ENCODE measurements at places on chromosomes 2 and 18.

DNA sequence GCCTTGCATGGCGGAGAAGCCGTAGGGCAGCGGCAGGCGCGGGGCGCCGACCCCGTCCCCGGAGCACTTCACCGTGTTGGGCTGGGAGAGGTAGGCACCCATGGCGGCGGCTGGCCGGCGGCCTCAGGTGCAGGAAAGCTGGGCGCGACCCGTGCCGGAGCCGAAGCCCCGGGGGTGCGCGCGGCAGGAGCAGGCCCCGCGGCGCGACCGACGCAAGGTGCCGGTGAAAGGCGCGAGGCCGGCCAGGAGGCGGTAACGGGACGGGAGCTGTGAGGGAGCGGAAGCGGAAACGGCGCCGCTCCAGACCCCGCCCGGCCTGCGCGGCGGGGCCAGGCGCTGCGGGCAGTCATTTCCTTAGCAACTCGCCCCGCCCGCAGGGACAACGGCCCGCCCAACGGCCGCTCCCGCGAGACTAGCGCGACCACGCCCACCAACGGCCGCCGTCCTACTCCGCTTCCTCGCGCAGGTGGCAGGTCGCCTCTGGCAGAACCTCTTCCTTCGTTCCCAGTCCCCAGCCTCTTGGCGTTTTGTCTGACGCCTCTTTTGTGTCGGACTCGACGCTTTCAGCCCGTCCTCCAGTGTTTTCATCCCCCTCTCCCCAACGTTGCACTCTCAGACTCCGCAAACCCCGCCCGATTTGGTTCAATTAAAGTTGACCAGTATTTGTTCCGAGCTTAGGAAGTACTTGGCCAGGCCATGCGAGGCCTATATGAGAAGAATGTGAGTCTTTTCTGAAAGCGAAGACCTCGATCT, at the start of gene PPM1G:
PPM1G (minus strand) TSS at position 271 of the 753 bp plus-strand sequence; CDS start at position 102, 169 bp downstream.
- peak; percentile 99 for DNase-seq

DNA sequence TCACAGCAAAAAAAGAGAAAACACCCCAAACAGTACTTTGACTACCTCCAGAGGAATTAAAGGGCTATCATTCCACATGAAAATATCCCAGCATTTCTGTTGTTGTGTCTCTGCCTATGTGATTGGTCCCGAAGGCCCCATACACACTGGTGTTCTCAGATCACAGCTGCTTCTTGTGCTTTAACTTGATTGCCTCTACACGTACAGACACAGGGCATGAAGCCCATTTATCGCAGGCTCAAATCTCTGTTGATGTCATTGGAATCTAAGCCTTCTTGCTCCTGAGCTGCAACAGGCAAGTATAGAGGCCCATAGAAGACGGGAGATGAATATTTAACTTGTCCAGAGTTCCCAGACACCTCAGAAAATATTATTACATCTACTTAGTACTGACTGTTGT, 405.2 kb downstream of the NCKAP5 start:
- DNase-seq, result no peak

DNA sequence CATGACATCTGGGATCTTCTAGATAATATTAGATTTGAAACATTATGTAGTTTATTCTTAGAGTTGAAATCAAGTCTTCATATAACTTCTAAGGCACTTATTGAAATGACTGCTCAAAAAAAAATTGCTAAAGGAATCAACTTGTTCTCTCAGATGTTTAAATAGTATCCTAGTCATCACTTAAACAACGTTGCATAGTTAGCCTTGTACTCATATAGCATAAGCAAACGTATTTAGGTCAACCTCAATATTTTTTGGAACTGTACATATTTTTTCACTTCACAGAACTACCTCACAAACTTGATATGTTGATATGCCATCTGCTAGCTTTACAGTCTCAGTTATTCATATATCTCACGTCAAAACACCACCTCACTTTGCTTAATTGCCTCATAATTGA, 47.1 kb upstream of the CREB1 start:
- DNase-seq, result no peak

GRCh38 chr2:112639936-112640335, 5.8 kb upstream of the SLC20A1 start:
- DNase-seq, result no peak

- DNase-seq, result no peak
Measured at GRCh38 chr2:21070341-21071257, 26.7 kb upstream of the APOB start.

DNA sequence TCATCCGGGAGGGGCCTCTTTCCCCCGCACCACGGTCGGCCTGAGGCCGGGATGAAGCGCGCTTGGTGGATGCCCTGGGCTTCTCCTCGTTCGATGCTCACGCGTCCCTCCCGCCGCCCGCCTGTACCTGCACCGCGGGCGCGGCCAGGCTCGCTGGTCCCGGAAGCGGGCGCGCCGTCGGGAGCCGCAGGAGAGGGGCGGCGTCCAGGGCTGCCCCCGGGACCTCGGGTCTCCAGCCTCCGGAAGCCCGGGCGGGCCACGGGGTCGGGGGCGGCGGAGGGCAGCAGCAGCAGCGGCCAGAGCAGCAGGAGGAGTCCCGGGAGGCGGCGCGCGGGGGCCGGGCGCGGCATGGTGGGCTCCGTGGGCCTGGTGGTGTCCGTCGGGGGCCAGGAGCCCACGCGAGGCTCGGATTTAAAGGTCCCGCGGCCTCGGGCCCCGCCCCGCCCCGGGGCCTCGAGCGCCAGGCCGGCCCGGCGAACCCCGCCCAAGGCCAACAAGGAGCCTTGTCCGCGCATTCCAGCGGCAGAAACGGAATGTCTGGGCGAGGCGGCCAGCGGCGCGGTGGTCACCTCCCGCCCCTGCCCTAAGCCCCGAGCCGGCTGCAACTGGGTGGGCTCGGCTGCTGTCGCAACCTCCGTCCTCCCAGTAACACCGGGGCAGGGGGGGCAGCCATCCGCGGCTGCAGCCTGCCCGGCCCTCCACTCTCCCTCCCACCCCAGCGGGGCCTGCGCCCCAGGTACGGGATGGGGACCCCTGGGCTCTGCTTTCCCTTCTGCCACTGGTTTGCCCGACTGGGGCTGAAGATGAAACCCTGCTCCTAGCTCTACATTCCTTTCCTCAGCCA, at the start of gene MATN3:
MATN3 (minus strand) TSS at position 387 of the 844 bp plus-strand sequence; CDS start at position 350, 37 bp downstream.
- DNase-seq, result peak; percentile 73

DNA sequence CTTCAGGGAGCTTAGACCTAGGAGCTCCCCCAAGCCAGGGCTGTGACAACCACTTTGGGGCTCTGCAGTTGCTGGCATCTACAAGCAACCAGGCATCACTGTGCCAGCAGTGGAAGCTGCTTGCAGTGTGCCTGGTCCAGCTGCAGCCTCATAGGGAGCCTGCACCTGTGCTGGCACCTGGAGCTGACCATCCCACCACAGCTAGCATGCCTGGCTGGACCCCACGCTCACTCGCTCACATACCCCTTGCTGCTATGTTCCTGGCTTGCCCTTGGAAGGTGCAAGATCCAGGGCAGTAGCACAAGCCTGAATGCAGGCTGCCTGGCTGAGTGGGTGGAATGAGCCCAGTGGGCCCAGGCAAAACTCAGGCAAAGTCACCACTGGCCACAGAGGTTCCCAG, 82.5 kb downstream of the ZNF804A start:
- no peak for DNase-seq

- DNase-seq, result no peak
Measured at GRCh38 chr2:216221811-216222210, 112.7 kb downstream of the XRCC5 start.

GRCh38 chr2:144229296-144229695, 290.6 kb downstream of the ZEB2 start:
- DNase-seq, result no peak

- no peak for DNase-seq
Measured at GRCh38 chr18:70459251-70459650, 170.4 kb downstream of the SOCS6 start.

GRCh38 chr2:109243526-109244303, 114.7 kb downstream of the SH3RF3 start:
- no peak for DNase-seq

GRCh38 chr2:33230842-33231241, 245.6 kb upstream of the RASGRP3 start:
- no peak for DNase-seq

- no peak for DNase-seq
Measured at GRCh38 chr18:70176537-70176936, 28.9 kb downstream of the RTTN start.

GRCh38 chr18:56702946-56703345, 51.8 kb downstream of the WDR7 start:
- DNase-seq, result no peak

- no peak for DNase-seq
Measured at GRCh38 chr2:165796129-165796528, 2.1 kb upstream of the GALNT3 start.

- no peak for DNase-seq
Measured at GRCh38 chr18:80200932-80201672, 46.2 kb downstream of the PARD6G start.

GRCh38 chr18:5173646-5174045, 23.4 kb downstream of the AKAIN1 start:
- no peak for DNase-seq

DNA sequence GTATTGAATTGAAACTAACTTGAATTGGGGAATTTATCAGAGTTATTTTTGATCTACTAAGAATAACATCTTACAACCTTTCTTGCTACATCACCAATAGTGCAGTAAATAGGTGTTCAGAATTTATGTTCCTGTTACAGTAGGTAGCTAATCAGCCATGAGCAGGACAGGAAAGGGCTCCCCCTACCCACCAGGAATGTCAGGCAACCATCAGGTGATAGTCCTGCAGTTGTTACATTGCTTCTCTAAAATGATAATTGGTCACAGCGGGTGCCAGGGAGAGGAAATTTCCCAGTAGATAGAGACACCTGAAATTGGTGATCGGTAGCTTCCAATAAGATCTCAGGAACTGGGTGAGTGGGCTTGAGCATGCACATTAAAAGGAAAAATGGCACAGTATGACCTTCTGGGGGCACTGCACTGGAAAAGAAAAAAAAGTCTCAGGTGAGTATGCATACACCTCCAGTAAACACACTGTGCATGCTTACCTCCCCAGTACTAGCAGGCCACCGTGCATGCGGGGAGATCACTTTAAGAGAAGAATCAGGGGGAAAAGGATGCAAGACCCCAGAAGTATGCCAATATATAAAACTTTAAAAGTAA, 1092.0 kb upstream of the LRRTM1 start:
- DNase-seq, result no peak

- no peak for DNase-seq
Measured at GRCh38 chr2:236047886-236048540, 120.2 kb downstream of the GBX2 start.

DNA sequence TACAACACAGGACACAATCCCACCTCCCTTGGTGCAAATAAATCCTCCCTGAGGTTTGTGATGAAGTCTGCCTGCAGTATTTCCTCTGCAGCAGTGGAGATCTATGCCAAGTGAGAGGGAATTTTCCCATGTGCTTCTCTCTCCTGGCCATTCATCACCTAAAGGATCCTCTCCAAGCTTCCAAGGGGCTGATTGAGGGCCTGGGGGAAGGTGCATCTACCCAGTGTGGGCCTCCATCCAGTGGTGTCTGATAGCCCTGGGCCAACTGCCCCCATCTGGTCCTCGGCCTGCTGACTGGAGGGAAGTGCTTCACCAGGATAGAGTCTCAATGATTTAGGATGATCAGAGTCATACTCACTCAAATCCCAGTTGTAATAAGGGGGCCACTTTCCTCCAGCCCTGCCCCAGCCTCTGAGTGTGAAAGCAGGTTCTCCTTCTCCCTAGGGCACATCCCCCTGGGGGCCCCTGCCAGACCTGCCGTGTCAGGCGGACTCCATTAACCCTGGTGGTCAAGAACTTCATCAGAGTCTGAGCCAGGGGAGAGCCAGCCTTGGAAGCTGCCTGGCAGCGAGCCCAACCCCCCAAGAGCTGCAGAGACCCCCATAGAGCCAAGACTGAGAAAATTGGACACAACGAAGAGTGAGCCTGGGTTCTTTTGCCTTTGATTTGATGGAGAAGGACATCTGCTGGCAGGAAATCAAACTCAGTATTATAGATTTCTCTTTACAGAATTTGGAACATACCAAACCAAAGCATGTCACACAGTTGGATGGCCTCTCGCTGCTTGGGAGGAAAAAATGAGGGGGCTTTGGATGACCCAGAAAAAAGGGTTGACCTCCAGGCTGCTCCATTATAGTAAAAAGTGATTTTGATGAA, 509.6 kb downstream of the CMPK2 start:
- no peak for DNase-seq

DNA sequence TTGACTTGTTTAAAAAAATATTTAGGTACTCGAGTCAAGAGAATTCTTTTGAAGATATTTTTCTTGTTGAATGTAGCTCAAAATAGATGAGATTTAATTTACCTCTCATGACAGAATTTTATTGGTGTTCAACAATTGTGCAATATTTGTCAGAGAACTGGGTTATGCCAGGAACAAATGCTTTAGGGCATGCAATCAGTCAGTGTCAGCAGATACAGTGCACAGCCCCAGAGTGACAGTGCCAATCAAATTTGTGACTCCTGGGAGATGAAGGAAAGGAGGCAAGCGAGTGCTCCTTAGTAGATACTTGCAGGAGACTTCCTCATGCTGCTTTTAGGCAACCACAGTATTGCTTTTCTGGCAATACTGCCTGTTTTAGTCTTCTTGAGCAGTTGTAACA, 81.2 kb upstream of the DSEL start:
- no peak for DNase-seq

DNA sequence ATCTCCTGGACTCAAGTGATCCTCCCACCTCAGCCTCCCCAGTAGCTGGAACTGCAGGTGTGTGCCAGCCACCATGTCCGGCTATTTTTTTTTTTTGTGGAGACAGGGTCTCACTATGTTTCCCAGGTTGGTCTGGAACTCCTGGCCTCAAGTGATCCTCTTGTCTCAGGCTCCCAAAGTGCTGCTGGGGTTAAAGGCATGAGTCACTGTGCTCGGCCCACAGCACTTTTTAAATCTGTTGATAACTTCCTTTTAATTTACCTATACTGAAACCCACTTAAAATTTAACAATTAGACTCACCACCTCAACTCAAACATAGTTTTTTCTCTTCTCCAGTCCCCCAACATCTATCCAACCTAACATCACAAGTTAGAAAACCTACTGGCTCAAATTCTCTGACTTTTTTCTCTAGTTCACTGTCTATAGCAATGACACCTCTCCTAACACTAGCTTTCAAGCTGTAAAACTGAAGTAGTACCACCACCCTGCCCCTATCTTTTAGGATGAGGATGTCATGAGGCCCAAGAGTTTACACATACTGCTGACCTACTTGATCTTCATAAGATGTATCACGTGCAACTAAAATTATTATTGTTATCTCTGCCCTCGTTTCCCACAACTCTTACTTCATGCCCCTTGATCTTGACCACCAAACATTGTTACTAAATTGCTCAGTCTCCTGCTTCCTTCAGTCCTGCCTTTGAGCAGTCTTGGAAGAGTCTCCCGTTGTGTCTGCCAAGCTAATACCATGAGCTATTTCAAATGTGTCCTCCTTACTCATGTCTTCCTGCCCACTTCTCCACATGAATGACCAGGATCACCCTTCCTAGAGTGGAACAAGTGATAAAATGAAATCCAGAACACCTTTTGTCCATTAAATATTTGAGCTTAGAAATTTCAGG, 142.3 kb upstream of the ZFP36L2 start:
- no peak for DNase-seq

GRCh38 chr2:235025800-235026536, 74.2 kb downstream of the SH3BP4 start:
- DNase-seq, result no peak

GRCh38 chr2:165693838-165694237, 100.2 kb downstream of the GALNT3 start:
- DNase-seq, result no peak

Measured in H1 (cell line).